ENCODE measurements at places on chromosomes 4 and X.

DNA sequence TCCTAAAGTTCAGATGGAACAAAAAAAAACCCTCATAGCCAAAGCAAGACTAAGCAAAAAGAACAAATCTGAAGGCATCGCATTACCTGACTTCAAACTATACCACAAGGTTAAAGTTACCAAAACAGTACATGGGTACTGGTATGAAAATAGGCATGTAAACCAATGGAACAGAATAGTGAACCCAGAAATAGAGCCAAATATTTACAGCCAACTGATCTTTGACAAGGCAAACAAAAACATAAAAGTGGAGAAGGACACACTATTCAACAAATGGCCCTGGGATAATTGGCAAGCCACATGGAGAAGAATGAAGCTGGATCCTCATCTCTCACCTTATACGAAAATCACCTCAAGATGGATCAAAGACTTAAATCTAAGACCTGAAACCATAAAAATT lies 44.2 kb upstream of the TMEM192 start:
- no peak for ATAC-seq

- ATAC-seq, result no peak
These were observed 36.0 kb upstream of the MGST2 start for GRCh38 chr4:139629436-139630125.

GRCh38 chr4:41613386-41613785 lies 75.4 kb downstream of the LIMCH1 start:
- no peak for ATAC-seq

GRCh38 chrX:68186552-68187262 lies 246.6 kb downstream of the OPHN1 start:
- ATAC-seq, result no peak

GRCh38 chrX:133389975-133390374 lies 25.3 kb downstream of the GPC4 start:
- no peak for ATAC-seq

DNA sequence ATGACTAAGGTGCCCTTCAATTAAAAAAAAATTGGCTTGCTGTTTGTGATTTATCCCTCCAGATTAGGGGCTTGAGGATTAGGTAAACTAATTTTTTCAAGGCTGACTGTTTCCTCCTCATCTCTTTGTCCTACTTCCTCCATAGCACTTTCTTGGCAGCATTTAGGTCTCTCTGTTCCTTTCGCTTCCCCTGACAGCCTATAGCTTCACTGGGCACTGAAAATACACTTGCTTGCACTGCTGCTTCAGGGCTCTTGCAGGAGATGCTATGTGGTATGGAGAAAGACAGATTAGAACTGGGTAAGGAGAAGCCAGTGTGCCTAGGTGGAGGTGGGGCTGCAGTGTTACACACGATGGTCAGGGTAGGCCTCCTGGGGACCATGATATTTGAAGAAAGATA lies 112.3 kb upstream of the SFRP2 start:
- no peak for ATAC-seq

DNA sequence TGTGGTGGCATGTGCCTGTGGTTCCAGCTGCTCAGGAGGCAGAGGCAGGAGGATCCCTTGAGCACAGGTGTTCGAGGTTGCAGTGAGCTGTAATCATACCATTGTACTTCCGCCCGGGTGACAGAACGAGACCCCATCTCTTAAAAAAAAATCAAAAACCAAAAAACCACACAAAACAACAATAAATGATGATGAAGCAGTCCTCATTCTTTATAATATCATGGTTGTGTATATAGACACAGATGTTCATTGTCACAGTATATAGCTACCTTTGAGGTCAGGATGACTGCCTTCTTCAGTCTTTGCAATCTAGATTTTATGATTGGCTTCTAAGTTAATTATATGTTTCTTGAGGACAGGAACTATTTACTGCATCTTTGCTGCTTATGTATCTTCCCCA lies 37.0 kb downstream of the ZFX start:
- ATAC-seq, result no peak

DNA sequence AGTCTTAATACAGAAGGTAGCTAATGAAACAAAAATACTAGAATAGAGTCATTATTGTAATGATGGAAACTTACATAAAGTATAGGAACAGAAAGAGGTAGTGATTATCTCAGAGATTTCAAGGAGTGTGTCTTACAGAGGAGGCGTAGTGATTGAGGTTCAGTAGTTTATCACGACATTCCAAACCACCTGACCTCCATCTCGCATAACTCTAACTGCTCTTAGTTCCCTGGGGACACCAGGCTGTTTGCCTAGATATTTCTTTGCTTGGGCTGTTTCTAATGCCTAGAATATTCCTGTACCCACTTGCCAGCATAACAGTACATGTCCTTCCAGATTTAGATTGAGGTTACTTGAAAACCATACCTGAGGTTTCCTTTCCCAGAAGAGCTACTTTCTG lies 29.1 kb downstream of the STAG2 start:
- ATAC-seq, result no peak

GRCh38 chr4:125522992-125523391 lies 208.2 kb downstream of the FAT4 start:
- ATAC-seq, result no peak

DNA sequence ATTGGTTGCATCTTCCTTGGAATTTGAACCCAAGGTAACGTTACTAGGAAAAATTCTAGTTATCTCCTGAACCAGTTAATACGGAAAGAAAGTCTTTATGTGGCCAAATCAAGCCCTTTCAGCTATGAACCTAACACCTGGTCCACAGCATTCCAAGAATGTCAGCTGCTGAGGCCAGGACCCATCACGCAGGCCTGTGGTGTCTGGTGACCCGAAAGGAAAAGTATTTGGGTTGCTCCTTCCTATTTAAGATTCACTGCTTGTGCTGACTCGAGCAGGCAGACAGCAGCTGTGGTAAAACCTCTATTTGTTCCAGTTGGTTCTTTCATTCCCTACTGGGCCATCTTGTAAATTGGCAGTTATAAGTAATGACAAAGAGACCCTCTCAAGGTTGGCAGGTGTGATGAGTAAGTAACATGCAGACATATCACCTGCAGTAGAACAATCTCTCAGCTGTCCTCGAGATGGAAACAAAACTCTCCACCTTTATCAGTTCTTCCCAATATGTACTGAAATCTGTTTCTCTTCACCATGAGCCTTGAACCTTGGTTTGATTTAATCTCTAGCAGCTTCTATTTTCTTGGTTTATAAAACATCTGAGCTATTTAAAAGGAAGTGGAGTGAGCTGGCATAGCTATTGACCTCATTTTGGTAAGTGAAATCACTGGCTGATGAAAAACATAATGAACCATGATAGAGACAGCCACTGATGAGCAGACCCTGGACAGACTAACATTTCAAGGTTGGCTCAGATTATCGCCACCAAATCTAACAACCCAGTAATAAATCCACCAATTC lies 182.1 kb upstream of the SMIM31 start:
- no peak for ATAC-seq

- no peak for ATAC-seq
These were observed 79.4 kb downstream of the FAM193A start for GRCh38 chr4:2615821-2616220.

- no peak for ATAC-seq
These were observed 172.7 kb downstream of the GPAT3 start for GRCh38 chr4:83708500-83709175.

DNA sequence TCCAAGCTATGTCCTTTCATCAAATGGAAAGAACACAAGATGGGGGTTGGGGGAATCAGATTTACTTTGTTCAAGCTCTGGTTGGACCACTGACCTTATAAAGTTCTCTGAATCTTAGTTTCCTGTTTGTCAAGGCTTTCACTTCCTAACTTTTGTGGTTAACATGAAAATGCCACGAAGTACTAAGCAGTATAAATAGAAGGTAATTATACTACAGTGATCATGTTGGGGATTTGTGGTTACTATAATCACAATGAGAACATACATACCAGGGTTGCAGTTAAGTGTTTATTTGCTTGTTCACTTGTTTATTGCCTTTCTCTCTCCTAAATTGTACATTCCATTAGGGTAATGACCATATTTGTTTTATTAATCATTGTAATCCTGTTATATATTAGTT lies 53.2 kb downstream of the SPRY1 start:
- no peak for ATAC-seq

GRCh38 chr4:85514117-85514516 lies 39.2 kb downstream of the ARHGAP24 start:
- ATAC-seq, result no peak

DNA sequence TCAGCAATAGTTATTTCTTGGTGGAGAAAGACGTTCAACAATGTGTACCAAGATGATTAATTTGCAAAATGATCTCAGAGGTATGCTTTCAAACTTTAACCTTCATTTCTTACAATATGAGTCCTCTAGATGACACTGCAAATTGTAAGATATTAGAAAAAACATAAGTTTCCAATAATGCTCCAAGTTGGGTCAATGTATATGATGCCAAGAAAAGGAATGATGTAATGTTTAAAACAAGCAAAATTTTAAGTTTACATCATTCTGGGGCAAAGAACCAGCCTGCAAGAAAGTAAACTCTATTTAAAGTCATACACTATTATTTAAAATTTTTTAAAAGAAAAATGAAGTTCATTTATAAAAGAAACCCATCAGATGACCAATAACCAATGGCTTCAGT lies 56.1 kb downstream of the PRSS12 start:
- no peak for ATAC-seq

GRCh38 chr4:152283801-152284470 lies 252.0 kb downstream of the FBXW7 start:
- no peak for ATAC-seq

- ATAC-seq, result no peak
These were observed 18.7 kb downstream of the SHISA3 start for GRCh38 chr4:42416017-42416416.

DNA sequence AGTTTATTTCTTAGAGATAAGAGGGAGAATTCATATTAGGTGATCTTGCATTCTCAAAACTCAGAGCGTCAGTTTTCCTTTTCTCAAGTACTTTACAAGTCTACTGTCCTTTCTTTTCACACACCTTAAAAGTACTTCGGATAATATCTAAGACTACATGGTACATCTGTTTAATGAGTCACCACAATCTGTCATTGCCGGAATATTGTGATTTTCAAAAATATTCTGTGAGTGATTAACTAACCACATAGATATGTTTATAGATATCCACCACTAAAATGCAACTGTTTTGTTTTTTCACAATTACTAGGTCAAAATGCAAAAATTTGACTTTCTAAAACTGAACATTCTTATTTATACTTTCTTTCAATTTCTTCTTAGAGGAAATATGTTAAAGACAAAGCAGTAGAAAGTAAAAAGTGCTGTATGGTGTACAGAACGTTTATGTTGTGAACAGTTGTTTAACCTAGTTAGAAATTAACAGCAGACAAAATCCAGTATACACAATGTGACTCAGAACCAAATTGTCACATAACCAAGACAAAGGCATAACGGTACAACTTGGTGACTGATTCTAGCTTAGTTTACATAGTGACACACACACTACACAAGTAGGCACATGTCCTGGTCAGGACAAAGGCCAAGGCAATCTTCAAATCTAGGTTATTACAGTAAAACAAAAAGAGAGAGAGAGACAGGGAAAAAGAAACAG lies 482.9 kb downstream of the NAF1 start:
- ATAC-seq, result no peak

DNA sequence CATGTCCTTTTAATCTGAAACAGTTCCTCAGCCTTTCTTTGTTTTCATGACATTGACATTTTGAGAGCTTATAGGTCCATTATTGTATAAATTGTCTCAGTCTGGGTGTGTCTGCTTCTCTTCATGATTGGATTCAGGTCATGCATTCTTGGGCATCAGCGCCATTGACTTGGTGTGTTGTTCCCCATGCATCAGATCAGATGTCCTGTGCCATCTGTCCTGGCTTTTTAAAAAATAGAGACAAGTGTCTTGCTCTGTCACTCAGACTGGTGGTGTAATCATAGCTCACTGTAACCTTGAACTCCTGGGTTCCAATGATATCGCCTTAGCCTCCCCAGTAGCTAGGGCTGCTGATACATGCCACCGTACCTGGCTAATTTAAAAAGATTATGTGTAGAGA lies 55.7 kb downstream of the TBC1D14 start:
- ATAC-seq, result no peak

- no peak for ATAC-seq
These were observed 8.8 kb downstream of the GPRIN3 start for GRCh38 chr4:89298788-89299152.

GRCh38 chrX:73964579-73964978 lies 339.4 kb upstream of the ZCCHC13 start:
- no peak for ATAC-seq

- ATAC-seq, result no peak
These were observed 22.1 kb upstream of the OPN1LW start for GRCh38 chrX:154121961-154122360.

GRCh38 chr4:138226351-138226750 lies 15.8 kb downstream of the SLC7A11 start:
- no peak for ATAC-seq

- ATAC-seq, result no peak
These were observed 359.1 kb downstream of the DACH2 start for GRCh38 chrX:86507331-86507730.

GRCh38 chr4:170336238-170336775 lies 246.6 kb upstream of the AADAT start:
- no peak for ATAC-seq
